ENCODE measurements at places on chromosomes 6 and 20.

DNA sequence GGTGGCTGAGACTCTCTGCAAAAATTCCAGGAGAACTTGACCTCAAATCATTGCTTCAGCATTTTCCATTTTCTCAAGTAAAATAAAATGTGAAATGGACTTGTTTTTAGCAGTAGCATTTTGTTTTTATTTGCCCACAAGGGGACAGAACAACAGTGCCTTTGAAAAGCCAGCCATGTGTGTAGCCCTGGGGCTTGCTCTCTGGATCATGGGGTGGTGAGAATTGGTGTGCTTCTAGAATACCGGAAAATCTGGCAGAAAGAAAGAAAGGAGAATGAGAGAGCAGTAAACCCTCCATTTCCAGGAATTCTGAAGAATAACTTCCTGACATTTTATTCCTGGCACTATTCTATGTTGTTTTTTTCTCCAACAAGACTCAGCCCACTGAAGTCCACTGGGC, 254.7 kb upstream of the MOCS1 start:
- DNase-seq, result no peak

DNA sequence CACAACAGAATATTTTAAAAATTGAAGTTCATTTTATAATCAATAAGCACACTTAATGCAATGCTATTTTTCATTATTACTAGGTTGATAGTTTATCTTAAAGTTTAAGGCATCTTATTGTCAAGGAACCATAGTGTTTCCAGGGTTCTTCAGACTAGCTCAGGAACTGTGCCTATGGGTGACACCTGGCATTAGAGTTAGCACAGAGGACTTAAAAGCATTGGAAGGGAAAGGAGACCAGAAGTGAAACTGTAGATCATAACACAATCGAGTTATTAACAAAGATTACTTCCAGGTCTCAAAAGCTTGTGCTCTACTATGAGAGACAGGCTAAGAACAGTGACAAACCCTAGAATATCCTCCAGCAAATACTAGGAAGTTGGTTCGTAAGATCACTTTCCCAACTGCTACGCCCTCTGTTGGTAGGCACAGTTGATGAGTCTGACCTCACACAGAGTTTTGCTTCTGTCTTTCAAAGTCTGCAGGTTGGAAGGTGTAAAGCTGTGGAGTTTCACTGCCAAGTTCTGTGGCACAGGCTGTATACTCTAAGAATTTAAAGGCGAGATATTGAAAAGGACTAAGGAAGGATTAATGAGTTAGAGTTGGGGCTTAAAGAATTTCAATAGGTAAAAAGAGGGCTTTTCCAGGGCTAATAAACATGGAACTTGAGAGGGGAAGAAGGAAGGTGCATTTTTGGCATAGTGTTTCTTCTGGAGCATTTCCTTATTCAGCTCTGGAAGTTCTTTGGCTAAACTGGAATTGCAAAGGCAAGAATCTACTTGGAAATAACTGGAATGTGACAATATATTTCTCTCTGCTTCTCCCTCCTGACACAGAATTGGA, 531.3 kb upstream of the JAG1 start:
- DNase-seq, result no peak

DNA sequence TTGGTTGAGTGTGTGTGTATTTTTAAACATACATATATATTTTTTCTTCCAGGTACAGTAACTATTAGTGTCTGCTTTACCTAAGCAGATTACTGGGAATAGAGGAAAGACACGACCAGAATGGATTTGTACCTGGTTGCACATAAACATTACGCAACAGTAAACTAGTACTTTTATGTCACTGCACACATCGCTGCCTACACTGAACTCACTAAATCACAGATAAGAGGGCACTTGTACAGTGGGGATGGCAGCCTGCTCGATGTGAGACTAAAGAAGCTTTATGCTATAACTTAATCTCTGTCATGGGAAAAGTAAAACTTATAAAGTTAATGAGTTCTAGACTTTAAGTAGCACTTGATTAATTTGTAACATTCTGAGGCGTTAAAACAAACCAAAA, 89.5 kb upstream of the SIM1 start:
- DNase-seq, result no peak

GRCh38 chr6:114364301-114364700, 21.5 kb upstream of the HS3ST5 start:
- DNase-seq, result no peak

DNA sequence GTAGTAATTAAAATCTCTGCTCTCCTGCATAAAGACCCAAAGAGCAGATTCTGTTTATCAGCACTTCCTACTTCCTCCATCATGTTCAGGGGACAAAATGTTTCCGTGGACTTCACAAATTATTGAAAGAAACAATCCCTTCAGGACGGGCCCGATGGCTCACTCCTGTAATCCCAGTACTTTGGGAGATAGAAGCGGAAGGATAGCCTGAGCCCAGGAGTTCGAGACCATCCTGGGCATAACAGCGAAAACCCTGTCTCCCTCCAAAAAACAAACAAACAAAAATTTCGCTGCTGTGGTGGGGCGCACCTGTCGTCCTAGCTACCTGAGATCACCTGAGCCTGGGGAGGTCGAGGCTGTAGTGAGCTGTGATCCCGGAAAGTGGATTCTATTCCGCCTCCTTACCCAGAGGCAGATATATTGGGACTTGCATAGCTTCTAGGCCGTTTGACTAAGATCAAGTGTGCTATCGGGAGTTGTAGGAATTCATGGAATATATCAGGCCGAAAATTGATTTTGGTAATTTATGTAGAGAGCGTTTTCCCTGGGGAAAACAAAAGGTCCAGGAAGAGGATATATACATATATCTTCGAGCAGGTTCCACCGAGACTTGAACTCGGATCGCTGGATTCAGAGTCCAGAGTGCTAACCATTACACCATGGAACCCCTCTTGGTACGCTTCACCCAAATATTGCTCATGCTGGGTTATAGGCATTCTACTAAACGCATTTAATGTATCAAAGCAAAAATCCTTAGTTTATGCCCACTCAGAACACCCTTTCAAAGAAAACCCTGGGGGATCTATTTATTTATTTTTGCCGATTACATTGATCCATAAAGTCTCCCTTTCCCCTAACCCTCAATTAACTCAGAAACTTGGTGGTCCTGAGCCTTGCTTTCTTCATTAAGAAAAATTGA, 74.5 kb upstream of the ZNF184 start:
- no peak for DNase-seq

- DNase-seq, result no peak
Observed at GRCh38 chr20:33606118-33606771, 55.9 kb upstream of the C20orf144 start.

DNA sequence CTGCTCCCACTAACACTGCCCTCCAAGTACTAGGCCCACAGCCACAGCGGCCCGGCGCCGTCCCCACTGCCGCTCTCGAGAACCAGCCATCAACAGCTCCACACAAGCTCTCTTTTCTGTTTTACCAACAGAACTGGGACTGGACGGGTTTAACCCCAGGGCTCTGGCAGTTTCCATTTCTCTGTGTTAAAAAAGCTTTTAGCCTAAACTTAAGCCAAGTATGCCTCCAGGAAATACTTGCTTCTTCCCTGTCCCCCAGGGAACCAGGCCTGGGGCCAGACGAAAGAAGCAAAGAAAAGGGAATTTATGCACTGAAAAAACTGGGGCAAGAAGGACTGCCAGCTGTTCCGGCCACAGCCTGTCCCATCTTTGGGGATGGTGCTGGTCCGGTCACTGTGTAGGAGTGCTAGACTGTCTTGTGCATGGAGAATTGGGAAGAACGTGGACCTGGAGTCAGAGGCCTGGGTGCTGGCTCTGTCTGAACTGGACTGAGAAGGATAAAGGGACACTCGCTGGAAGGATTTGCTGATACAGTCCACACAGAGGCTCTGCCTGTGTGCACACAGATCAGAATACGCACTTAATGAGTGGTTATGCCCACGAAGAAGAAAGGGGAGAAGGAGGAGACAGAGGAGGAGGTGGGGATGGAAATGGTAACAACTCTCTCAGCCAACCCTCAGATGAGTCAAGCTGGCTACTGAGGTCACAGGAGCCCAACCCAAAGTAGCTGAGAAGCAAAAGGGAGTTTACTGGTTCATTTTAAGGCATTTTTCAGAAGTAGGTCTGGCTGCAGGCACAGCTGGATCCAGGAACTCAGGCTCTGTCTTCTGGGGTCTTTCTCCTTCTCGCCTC, 254.4 kb upstream of the PMEPA1 start:
- DNase-seq, result no peak

- DNase-seq, result no peak
Observed at GRCh38 chr6:162580619-162581018, 146.9 kb downstream of the PRKN start.

DNA sequence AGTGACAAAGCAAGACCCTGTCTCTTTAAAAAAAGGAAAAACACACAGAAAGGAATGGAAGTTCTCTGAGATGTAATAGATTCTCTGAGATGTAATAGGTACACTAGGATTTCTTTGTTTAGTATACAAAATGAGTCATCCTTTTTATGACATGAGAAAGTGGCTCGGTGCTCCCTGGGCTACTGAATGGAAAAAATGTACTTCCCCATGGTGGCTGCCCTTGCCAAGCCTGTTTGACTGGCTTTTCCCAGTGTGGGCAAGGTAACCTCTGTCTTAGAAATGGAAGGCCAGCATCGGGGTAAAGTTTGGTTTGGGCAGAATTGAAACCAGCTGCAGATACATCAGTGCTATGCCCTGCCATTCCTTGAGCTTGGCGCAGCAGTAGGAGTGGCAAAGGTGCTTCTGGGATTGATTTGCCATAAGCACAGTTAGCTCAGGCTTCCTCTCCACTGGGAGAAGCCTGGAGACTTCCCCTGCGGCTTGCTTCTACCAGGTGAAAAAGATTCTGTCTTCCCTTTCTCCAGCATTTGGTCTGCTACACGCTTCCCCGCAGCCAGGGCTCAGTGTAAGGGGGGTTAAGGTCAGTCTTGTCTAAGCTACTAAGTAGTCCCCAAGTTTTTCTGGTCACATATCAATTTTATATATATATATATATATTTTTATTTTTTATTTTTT, 24.5 kb downstream of the ARFGEF2 start:
- DNase-seq, result no peak

DNA sequence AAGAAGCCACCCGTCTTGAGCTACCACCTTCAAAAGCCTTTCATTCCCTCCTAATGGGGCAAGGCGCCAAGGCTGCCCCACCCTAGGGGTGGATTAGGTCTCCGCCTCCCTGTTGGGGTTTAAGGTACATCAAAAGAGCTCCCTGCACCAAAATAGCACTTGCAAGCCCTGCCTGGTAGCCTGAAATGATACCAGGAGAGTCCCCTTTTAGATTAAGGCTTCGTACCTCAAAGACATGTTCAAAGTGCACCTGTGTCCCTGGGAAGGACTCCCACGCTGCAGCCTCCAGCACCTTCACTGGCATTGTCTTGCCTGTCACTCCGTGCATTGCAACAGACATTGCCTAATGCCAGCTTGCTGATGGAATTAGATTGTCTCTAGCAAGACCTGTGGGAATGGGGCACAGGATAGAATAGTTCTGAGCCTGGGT, 15.7 kb upstream of the CDKN1A start:
- no peak for DNase-seq

DNA sequence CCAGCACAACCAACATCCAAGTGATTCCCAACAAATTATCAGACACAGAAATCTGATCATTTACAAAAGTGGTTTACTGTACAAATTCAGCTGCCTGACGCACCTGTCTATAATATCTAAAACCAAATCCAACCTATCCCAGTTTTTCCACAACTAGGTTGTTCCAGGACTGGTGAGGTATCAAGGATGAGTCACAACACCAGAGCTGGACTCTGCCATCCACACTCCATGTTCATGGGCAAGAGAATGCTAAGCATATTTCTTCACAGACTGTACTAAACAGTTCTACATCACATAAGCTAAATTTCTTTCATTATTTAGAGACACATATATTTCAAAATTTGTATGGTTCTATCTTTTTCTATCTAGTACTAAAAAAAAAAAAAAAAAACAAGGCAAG, 141.6 kb downstream of the BTBD9 start:
- no peak for DNase-seq

DNA sequence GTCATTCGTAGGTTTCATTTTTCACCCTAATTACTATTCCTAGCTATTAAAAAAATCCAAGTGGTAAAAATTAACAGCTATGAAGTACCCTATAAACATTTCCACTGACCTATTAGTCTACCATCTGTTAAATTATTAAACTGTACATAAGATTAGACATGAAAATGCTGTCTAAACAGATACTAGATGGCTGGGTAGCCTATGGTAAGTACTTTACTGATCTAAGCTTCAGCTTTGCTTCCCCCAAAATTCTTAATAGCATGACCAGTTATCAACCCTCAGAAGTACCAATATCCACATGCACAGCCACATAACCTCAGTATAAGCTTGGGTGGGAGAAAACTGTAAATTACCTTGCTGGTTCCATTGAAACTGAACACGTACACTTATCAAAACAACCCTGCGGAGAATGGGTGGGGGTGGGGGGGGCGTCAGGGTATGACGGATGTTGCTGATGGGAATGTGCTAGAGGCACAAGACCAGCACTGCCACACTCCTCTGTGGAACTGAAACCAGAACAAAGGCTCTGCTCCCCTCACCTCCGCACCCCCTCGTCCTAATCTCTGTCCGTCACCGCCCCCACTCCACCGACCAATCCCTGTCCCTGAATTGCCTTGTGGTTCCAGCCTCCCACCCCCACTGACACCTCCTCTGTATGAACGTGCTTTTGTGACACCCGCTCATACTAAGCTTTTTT, 45.3 kb downstream of the B4GALT5 start:
- peak; percentile 46 for DNase-seq

GRCh38 chr6:7468382-7469081, 72.9 kb upstream of the DSP start:
- DNase-seq, result no peak

DNA sequence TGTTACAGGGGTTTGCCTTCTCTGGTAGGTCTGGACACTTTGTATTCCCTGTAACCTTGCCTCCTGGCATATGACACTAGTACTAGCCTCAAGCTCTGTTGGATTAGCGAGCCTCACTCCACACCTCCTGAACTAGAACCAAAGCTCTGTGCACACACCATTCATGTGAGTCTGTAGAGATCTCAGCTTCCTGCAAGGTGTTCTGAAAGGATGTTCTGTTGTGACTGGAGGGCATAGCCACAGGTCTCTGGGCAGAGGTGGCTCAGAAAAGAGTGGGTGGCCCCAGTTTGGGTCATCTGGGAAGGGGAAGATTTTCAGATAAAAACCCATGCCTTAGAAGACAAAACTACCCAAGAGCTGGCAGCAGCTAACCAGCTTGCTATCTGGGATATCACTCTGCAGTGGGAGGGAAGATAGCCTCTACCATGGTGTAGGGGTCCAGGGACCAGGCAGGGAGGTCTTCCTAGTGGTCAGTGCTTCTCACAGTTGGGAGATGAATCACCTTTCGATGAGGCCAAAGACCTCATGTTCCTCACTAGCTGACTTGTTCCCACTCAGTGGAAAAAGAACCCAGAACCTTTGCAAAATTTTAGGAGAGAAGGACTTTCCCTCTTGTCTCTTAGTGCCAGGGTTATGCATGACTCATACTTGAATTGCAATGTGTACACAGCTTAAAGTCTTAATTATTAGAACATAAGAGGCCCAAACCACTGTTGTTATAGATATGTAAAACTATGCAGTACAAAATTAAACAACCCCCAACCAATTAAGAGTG, 41.4 kb downstream of the HLA-F start:
- no peak for DNase-seq

- DNase-seq, result no peak
Observed at GRCh38 chr6:31035862-31036497, 25.7 kb downstream of the MUC22 start.

- DNase-seq, result no peak
Observed at GRCh38 chr20:63305393-63305792, 12.4 kb downstream of the COL20A1 start.

- DNase-seq, result no peak
Observed at GRCh38 chr6:157150076-157150475, 173.2 kb downstream of the TMEM242 start.
